ENCODE measurements at places on chromosomes 12 and 14.

DNA sequence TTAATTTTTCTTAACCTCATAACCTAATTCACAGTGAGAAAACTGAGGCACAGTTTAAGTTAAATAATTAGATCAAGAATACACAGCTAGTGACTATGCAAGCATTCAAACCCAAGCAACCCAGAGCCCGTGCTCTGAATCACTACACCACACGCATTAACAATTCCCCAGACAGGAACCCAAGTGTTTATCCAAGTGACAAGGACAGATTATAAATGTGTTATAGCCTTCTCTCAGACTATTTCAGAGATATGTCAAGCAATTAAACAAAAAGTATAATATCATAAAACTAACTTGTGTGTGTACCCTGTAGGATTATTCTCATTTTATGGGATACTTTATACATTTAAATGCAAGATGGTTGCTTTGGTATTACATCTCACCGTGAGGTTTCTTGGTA is 43.8 kb downstream of the MED13L start:
- DNase-seq, result no peak

- DNase-seq, result no peak
These were observed 57.8 kb downstream of the SSH1 start for GRCh38 chr12:108799401-108800243.

DNA sequence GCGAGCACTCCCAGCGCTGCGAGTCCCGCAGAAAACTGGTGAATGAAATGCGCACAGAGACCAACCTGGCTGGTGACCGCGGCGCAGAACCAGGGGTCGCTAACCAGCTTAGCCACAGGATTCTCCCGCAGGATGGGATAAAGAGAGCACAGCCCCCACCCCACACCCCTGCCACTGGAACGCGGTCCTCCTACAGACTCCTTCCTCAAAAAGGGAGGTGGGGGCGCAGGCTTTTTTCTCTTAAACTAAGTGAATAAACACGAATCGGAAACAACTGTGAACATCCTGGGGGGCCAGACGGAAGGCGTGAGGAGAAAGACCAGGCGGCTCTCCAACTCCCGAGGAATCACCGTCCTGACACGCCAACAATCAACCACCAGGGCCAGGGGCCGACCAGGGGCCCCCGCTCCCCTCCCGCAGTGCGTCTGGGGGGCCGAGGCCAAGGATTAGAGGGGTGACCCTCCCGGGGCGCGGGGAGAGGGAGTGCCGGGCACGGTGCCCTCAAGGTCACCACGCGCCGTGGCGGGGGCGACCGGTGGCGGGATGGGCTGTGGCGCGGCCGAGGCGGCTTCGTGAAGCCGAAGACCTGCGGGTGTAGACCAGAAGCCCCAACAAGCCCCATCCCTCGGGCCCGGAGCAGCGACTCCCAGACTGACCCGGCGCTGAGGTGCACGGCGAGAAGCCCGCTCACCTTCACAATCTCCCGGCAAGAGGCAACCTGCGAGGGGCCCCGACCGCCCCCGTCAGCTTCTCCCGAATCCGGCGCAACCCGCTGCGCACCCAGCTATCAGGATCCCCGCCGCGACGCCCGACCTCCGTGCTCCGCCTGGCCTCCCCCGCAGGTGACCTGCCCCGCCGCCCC is 704 bp downstream of the ATP2B1 start:
- DNase-seq, result peak; percentile 35

GRCh38 chr14:33063521-33063920 is 124.8 kb downstream of the NPAS3 start:
- DNase-seq, result no peak

- DNase-seq, result no peak
These were observed 272.7 kb upstream of the BTG1 start for GRCh38 chr12:92418381-92418780.

GRCh38 chr14:104293231-104293841 is 154.9 kb downstream of the KIF26A start:
- DNase-seq, result no peak

- no peak for DNase-seq
These were observed 91.8 kb upstream of the NPAS3 start for GRCh38 chr14:32846821-32847365.

GRCh38 chr12:67827820-67828383 is 161.3 kb upstream of the IFNG-AS1 start:
- no peak for DNase-seq

- DNase-seq, result peak; percentile 43
These were observed 1.6 kb downstream of the SIX4 start for GRCh38 chr14:60722357-60723115.

DNA sequence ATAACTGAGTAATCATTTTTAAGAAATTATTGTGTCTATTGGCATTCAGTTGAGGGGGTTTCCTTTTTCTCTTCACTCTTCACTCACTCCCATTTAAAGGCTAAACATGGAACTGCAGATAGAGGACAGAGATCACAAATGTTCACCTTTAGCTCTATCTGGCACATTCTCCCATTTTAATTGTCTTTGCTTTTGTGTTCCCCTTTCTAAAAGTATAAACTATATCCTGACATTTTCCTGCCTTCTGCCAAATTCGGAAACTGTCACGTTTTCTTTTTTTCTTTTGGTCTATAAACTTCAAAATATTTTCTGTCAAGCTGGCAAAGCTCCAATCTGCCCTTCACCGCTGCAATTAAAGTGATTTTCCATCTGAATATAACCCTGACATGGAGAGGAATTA is 219.8 kb upstream of the CDKN3 start:
- DNase-seq, result no peak

DNA sequence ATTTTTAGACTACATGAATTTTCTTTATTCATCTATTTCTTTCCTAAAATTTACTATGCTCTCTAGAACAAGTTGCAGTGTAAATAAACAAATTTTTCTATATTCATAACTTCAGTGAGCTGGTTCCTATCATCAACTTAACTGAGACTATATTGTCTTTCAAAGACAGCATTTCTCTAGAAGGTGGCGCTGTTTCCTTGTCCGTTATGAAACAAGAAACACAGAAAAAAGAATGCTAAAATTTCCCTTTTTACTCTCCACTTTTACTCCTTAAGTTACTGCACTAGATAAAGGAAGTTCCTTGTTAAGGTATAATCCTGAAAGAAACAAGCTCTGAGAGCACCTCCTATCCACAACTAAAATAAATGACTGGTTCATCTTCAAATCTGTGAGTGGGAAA is 8.2 kb upstream of the CLEC2A start:
- DNase-seq, result no peak

DNA sequence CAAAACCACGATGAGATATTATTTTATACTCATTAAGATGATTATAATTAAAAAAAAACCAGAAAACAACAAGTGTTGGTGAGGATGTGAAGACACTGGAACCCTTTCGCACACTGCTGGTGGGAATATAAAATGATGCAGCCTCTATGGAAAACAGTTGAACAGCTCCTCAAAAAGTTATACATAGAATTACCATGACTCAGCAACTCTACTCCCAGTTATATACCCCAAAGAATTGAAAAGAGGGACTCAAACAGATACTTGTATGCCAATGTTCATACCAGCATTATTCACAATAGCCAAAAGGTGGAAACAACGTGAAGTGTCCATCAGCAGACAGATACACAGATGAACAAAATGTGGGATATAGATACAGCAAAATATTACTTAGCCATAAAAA is 53.1 kb downstream of the TAOK3 start:
- DNase-seq, result no peak
